SJCRH30 (cell line): ENCODE measurements at places on chromosomes 4 and X.

DNA sequence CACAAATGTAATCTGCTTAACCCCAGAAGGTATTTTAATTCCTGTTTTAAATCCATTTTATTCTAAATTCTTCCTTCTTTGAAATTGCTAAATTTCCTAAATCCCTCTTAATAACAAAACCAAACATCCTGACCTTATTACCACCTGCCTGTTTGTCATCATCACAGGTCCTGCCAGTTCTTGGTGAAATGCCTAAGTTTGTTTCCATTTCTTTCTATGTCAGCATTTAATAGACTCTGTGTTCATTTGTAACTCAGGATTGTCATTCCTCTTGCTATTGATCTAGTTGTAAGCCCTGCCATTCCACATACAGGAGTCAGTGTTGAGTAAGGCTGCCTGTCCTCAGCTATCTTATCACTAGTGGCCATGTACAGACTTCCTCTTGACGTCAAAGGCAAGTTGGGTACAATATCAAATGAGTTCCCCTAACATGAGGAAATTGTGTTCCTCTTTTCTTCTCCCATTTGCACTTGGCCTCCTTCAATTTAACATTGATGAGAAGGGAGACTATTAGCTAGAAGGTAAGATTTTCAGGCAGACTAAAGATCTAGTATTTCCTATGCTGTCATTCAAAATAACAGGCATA lies 440.1 kb downstream of the AFF2 start:
- DNase-seq = no peak

DNA sequence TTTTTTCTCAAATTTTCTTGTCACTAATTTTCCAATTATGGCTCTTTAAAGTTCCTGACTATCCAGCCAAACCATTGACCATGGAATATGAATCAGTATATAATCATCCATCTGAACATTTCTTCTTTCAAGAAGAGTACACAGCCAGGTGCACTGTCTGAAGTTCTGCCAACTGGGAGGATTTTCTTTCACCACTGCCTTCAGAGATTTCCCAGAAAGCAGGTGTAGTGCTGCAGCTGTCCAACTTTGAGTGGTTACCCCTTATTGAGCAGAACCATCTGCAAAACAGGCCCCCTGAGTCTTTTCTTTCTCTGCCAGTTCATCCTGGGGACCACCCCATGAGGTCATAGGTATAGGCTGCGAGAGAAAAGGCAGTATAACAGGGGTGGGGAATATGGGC lies 1213.2 kb downstream of the RAPGEF2 start:
- DNase-seq = peak; percentile 44

GRCh38 chr4:155010376-155010775 lies 198.1 kb upstream of the NPY2R start:
- DNase-seq = no peak

- DNase-seq = no peak
Observed at GRCh38 chrX:13287816-13288215, 32.0 kb downstream of the ATXN3L start.

GRCh38 chr4:80438016-80438415 lies 102.5 kb downstream of the CFAP299 start:
- no peak for DNase-seq

GRCh38 chrX:140292961-140293360 lies 211.9 kb downstream of the SOX3 start:
- DNase-seq = peak; percentile 12
